ENCODE measurements at places on chromosomes 2 and 18. TPM values are rescaled to one million over a fixed set of nuclear protein-coding genes. Genes with fewer than 3 reads are reported as not detected.

The NTSR2 gene
- not detected for total RNA-seq

The HOXD12 gene
- not detected for total RNA-seq

The VWA3B gene
- total RNA-seq: not detected

The CD302 gene
- total RNA-seq: 5.4 TPM

The HTR2B gene
- 13.0 TPM for total RNA-seq

The MYCN gene
- not detected for total RNA-seq

The AMER3 gene
- total RNA-seq: not detected

The CHST10 gene
- 8.6 TPM for total RNA-seq

The GAREM1 gene
- total RNA-seq: 3.9 TPM

The RANBP2 gene
- 79.8 TPM for total RNA-seq

The TLX2 gene
- under 0.01 TPM for total RNA-seq

The EMX1 gene
- total RNA-seq: under 0.01 TPM

The PLA2R1 gene
- 17.2 TPM for total RNA-seq

The CCDC88A gene
- 52.9 TPM for total RNA-seq

The CLEC4F gene
- total RNA-seq: not detected

The MFSD2B gene
- 0.56 TPM for total RNA-seq

The PROM2 gene
- total RNA-seq: under 0.01 TPM

The MDH1B gene
- 0.56 TPM for total RNA-seq

The TUBA4B gene
- not detected for total RNA-seq

The PID1 gene
- total RNA-seq: 6.9 TPM

The GKN2 gene
- total RNA-seq: not detected

The HADHA gene
- total RNA-seq: 136 TPM

The TMEM247 gene
- total RNA-seq: not detected

The ARHGEF4 gene
- total RNA-seq: 0.58 TPM

The ATRAID gene
- total RNA-seq: 136 TPM

The MBD2 gene
- 23.1 TPM for total RNA-seq

The DCDC2C gene
- not detected for total RNA-seq

The STEAP3 gene
- total RNA-seq: 31.4 TPM

The ADD2 gene
- total RNA-seq: 0.28 TPM

Data from regular cardiac myocyte (primary cell).